ENCODE measurements at places on chromosomes 5 and 9.
A peak's percentile ranks its signal among the peaks of the same experiment; 100 is the strongest.

DNA sequence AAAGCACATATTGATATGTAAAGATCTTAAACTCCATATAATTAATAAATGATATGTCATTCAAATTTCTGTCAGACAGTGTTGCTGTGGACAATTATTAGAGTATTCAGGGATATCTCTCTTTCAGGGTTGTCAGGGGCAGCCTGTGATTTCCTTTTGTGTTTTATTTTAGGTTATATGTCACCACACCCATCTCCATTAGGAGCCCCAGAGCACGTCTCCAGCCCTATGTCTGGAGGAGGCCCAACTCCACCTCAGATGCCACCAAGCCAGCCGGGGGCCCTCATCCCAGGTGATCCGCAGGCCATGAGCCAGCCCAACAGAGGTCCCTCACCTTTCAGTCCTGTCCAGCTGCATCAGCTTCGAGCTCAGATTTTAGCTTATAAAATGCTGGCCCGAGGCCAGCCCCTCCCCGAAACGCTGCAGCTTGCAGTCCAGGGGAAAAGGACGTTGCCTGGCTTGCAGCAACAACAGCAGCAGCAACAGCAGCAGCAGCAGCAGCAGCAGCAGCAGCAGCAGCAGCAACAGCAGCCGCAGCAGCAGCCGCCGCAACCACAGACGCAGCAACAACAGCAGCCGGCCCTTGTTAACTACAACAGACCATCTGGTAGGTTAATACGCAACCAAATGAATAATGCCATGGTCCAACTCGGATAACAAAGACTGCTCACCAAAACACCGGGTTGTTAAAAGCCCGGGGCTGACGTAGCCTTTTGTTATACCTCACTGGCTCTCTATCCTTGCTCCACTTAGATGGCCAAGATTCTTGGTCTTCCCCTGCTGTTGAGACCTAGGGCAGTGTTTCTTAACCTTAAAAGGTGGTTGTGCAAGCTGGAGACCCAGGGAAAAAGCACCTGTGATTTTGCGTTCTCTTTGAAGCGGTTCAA is 24.4 kb downstream of the SMARCA2 start:
- no peak overlapping the region for H3K4me3 ChIP-seq
- H3K4me1 ChIP-seq = peaks cover 15% of the 10 kb centered on the region
- H3K36me3 ChIP-seq = peaks cover 51% of the 10 kb centered on the region
- no peaks in the 10 kb centered on the region for H3K27me3 ChIP-seq
- H3K27ac ChIP-seq = no peak overlapping the region
- DNase-seq = no peak

GRCh38 chr5:138647261-138647788 is 72.1 kb upstream of the HSPA9 start:
- no peak for DNase-seq
- H3K4me3 ChIP-seq = no peak overlapping the region
- H3K36me3 ChIP-seq = no peaks in the 10 kb centered on the region
- H3K4me1 ChIP-seq = no peaks in the 10 kb centered on the region
- H3K27ac ChIP-seq = no peak overlapping the region
- H3K27me3 ChIP-seq = peaks cover 78% of the 10 kb centered on the region

DNA sequence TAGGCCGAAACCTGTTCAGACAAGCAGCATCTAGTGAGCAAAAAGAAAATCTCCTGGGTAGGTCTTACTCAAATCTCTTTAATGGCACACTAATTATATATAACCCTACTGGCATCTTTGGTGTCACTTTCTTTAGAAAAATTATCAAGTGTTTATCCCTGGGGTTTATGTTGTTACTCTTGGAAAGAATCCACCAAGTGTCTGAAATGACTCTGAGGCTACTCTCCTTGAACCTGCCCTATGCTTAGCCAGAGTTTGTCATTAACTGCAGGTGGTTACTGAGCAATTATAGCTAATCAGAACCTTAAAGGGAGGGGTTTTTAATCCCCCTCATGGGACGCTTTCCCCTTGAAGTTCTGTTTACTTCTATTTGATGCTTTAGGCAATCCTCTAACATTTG is 381.9 kb downstream of the PLK2 start:
- no peaks in the 10 kb centered on the region for H3K4me1 ChIP-seq
- H3K4me3 ChIP-seq = no peak overlapping the region
- no peaks in the 10 kb centered on the region for H3K27me3 ChIP-seq
- no peak overlapping the region for H3K27ac ChIP-seq
- no peaks in the 10 kb centered on the region for H3K36me3 ChIP-seq

DNA sequence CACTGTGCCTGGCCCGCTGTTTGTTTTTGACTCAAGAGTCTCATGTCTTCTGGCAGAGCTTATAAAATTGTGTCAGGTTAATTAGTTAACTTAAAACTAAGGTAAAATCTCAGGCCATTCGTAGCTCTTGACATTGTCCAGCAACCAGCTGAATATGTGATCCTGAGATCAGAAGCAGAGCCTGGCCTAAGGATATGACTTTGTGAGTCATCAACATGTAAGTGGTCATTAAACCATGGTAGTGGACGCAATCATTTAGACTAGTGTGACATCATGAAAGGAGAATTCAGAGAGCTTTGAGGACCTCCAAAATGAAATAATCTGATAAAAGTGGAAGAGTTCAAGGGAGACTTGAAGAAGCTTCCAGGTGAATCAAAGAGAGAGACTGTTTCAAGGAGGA is 23.3 kb downstream of the SPZ1 start:
- no peaks in the 10 kb centered on the region for H3K27me3 ChIP-seq
- H3K27ac ChIP-seq = no peak overlapping the region
- no peaks in the 10 kb centered on the region for H3K4me1 ChIP-seq
- H3K36me3 ChIP-seq = no peaks in the 10 kb centered on the region
- DNase-seq = no peak
- H3K4me3 ChIP-seq = no peak overlapping the region

GRCh38 chr9:95507464-95508241 is 9.1 kb downstream of the PTCH1 start:
- peak overlapping the region; percentile 84 for H3K4me3 ChIP-seq
- H3K27ac ChIP-seq = peak overlapping the region; percentile 66
- peak; percentile 74 for DNase-seq

DNA sequence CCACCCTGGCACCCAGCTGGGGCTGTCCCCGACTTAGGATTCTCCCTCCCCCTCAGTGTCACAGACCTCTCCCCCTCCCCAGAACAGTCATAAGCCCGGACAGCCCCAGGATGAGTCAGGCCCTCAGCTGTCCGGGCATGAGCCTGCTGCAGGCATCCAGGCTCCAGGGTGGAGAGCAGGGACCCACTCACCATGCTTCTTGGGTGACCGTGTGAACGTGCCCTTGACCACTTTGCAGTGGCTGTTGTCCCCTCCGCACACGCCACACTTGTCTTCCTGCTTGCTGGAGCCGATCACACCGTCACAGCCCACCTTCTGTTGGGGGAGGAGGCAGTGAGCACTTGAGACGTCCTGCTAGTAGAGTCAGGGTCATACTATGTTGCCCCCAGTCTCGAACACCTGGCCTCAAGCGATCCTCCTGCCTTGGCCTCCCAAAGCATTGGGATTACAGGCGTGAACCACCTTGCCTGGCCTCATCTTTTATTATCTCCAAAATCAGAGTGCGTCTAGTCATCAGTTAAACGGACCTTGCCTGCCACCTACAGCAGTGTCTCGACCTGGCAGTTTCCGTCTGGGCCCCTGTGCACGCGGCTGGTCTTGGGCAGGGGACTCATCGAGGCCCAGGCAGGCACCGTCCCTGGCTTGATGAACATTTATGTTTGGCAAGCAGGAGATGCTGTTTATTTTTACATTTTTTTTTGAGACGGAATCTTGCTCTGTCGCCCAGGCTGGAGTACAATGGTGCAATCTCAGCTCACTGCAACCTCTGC is 72.6 kb downstream of the ZNF354C start:
- no peak for DNase-seq
- H3K27ac ChIP-seq = no peak overlapping the region
- no peaks in the 10 kb centered on the region for H3K36me3 ChIP-seq
- H3K4me3 ChIP-seq = no peak overlapping the region
- no peaks in the 10 kb centered on the region for H3K4me1 ChIP-seq

DNA sequence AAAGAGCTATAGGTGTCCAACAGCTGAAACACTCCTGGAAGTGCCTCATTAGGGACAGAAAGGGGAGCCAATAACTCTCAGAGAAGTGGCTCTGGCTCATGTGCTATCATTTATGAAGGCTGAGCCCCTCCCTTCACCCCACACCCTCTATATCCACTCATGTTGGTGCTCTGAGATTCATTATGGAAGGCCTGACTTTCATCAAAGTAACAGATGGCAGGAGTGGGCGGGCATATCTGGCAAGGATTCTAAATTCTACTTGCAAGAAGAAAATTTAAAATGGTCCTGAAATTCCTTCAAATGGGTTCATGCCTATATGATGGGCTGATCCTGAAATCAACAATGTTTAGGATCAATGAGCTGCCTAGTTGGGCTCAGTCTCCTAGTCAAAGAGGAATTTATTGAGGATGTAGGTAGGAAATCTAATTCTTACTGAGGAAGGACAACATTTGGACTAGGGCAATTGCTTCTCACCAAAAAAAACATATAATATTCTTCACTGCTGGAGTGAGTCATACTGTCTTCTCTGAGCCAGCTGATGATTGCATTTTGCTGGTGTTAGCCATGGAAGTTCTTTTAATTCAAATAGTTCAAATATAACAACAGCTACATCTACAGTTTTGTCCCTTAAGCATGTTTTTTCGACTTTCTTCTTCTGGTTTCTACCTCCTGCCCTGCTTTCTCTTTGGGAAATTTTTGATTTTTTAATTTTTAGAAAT is 23.5 kb downstream of the NMRK1 start:
- DNase-seq = no peak
- H3K4me3 ChIP-seq = no peak overlapping the region
- H3K27ac ChIP-seq = no peak overlapping the region
- no peaks in the 10 kb centered on the region for H3K4me1 ChIP-seq
- no peaks in the 10 kb centered on the region for H3K27me3 ChIP-seq

GRCh38 chr9:107141967-107142366 is 141.1 kb upstream of the RAD23B start:
- H3K27ac ChIP-seq = no peak overlapping the region
- H3K4me1 ChIP-seq = no peaks in the 10 kb centered on the region
- H3K36me3 ChIP-seq = no peaks in the 10 kb centered on the region

GRCh38 chr5:142202282-142202681 is 93.7 kb downstream of the NDFIP1 start:
- no peaks in the 10 kb centered on the region for H3K4me1 ChIP-seq
- no peaks in the 10 kb centered on the region for H3K27me3 ChIP-seq
- no peaks in the 10 kb centered on the region for H3K36me3 ChIP-seq
- H3K27ac ChIP-seq = no peak overlapping the region
- no peak for DNase-seq

DNA sequence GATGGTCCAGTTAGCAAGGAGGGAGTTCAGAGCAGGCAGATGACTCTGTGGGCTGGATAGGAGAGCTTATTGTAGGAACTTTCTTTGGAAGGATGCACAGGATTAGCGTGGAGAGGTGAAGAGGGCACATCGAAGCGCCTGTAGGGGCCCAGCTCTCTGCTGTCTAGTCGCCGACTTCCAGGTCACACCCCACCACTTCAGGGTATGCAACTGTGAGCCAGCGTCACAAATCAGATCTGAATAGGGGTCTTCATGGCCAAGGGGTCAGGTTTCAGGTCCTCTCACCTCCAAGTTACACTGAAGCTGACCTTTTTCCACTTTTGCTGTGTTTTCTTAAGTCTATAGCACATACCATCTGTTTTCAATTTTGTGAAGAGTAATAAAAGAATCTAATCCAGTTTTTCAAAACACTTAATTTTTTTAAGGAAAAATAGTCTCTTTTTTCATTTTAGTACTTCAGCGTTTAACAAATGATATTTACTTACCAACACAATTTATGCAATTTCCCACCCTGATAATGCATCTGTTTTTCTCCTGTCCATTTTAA is 364.2 kb upstream of the CLINT1 start:
- no peaks in the 10 kb centered on the region for H3K4me1 ChIP-seq
- no peak overlapping the region for H3K27ac ChIP-seq
- DNase-seq = no peak
- H3K4me3 ChIP-seq = no peak overlapping the region
- no peaks in the 10 kb centered on the region for H3K27me3 ChIP-seq

- H3K36me3 ChIP-seq = no peaks in the 10 kb centered on the region
- no peak within 1 kb of the TSS for H3K4me3 ChIP-seq
- H3K27me3 ChIP-seq = peaks cover 4% of the 10 kb centered on the region
- H3K4me1 ChIP-seq = no peaks in the 10 kb centered on the region
- H3K27ac ChIP-seq = no peak within 1 kb of the TSS
Measured at GRCh38 chr5:58491216-58491892, at the start of gene GAPT. TSS of gene GAPT (plus strand) at chr5:58491435. CDS start at chr5:58494537, 3,102 bp downstream.

- H3K4me3 ChIP-seq = no peak overlapping the region
- DNase-seq = no peak
Measured at GRCh38 chr9:134602547-134603362, 38.8 kb upstream of the COL5A1 start.

DNA sequence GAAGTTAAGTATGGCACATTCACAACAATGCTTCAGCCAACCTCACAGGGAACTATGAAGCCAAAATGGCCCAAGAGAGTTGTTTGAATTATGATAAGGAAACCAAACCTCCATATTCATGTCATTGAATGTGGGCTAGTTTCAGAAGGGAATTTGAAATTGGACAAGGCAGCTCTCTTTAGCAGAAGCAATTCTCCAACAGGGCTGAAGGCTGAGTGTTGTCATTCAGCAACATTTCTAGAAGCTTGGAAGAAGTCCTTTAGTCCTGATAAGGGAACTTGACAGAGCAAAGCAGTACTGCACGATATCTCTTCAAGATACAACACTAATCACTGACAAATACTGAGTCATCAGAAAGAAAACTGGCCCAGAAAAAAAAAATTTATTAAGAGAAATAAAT is 115.4 kb downstream of the SLC25A46 start:
- no peak for DNase-seq
- no peak overlapping the region for H3K27ac ChIP-seq
- H3K27me3 ChIP-seq = no peaks in the 10 kb centered on the region
- no peaks in the 10 kb centered on the region for H3K4me1 ChIP-seq

DNA sequence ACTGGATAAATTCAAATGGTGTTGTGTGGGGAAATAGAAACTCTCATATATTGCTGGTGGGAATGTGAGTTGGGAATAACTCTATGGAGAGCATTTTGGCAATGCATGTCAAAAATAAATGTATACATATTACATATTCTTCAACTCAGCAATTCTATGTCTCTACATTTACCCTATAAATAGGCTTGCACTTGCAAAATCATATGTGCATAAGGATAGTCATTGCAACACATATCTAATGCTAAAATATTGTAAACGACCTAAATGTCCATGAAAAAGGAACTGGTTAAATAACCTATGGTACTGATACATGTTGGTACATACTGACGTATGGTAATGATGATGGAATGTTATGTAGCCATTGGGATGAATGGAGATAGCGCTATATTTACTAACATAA is 94.5 kb upstream of the CHD1 start:
- no peak overlapping the region for H3K4me3 ChIP-seq
- H3K4me1 ChIP-seq = peaks cover 4% of the 10 kb centered on the region
- no peaks in the 10 kb centered on the region for H3K27me3 ChIP-seq
- no peak for DNase-seq

DNA sequence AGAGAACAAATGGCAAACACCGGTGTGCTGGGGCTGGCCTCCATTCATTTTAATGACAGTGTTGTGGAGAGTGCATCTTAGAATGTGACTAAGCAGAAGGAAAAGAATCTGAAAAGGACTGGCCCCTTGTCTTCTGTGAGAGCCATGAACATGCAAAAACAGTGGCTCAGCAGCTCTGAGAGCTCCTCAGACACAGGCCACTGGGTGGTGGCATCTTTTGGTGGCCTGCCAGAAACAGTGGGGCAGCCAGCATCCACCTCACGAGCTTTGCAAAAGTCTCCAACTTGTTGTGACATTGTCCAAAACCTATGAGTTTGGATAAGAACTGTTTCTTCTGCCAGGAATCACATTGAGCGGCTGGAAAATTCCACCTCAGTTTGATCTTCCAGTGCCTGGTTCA is 233.4 kb downstream of the NR3C1 start:
- H3K36me3 ChIP-seq = no peaks in the 10 kb centered on the region
- H3K4me3 ChIP-seq = no peak overlapping the region
- H3K4me1 ChIP-seq = no peaks in the 10 kb centered on the region
- no peak for DNase-seq
- H3K27me3 ChIP-seq = no peaks in the 10 kb centered on the region
